ENCODE measurements at places on chromosomes 5 and 9.

DNA sequence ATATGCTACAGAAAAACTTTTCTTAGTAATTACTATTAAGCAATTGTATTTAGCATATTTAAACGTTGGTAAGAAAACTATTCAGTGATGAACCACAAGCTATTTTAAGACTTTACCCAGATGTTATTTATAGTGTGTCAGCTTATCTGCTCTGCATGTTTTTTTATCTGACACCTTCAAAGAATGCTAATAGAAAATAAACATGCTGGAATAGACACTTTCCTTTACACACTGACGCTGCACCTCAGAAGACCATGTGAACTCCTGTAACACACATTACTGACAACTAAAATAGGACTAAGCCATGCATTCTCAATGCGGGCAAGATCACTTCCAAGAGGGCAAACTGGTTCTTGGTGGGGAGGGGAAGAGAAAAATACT lies 38.3 kb downstream of the FNIP1 start:
- DNase-seq = no peak

GRCh38 chr5:15525703-15526275 lies 25.8 kb downstream of the FBXL7 start:
- no peak for DNase-seq

- DNase-seq = no peak
Observed at GRCh38 chr5:91266184-91266705, 116.9 kb downstream of the ARRDC3 start.

DNA sequence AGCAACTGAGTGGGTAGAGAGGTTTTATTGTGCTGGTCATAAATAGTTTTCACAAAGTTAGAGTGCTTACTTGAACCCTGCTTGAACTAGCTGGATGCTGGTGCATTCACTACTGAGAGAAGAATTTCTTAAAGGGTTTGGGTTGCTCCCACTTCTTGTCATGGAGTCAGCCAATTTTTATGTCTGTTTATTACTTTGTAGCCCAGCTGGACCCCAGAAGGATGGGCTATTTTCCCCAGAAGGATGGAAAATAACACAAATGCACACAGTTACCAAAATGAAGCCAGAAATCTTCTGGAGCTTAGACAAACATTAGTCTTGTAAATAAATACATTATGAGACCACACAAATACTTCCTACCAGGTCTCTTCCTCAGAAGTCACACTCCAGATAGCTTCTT lies 480.8 kb upstream of the TNC start:
- no peak for DNase-seq

DNA sequence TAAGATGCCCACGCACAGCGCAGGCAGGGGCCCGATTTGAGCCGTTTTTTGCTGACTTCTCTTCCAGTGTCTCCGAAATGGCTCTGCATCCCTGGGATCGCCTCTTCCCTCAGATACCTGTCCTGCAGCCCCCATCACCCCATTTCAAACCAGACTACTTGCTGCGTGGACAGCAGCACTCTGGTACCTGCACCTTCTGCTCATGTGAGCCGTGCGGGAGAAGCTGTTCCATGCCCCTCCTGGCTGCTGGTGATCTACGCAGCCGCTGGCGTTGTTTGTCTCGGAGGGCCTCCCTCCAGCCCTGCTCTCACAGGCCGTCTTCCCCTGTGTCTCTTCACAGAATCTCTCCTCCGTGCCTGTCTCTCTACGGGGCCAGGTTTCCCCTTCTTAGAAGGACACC lies 13.4 kb downstream of the CEP72 start:
- DNase-seq = no peak

- DNase-seq = no peak
Observed at GRCh38 chr9:110128664-110129329, 79.2 kb downstream of the C9orf152 start.

GRCh38 chr9:78927099-78927940 lies 630.4 kb downstream of the PSAT1 start:
- no peak for DNase-seq

- no peak for DNase-seq
Observed at GRCh38 chr9:29212397-29213387, 1639.4 kb upstream of the C9orf72 start.

DNA sequence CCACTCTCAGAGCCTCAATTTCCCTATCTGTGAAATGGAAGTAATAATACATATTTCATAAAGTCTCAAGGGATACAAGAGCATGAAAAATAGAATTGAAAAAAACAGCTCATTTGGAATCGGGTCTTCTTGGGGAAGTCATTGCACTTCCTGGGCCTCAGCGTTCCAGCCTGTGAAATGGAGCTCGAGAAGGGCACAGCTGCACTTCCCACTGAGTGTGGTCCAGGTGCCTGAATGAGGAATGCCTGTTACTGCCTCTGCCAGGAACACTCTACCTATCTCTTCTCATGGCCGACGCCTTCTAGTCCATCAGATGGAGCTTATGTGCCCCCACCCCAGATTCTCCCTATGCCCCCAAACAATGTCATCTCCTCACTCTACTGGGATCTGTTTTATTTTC lies 924 bp upstream of the NEURL1B start:
- no peak for DNase-seq

GRCh38 chr5:163695830-163696578 lies 190.6 kb downstream of the MAT2B start:
- DNase-seq = peak; percentile 1

GRCh38 chr9:36276254-36276653 lies 18.0 kb upstream of the GNE start:
- no peak for DNase-seq

All from CD4-positive, alpha-beta T cell treated with Interleukin-21 for 1 hour (primary cell).